ENCODE measurements at places on chromosomes 16 and 17.

DNA sequence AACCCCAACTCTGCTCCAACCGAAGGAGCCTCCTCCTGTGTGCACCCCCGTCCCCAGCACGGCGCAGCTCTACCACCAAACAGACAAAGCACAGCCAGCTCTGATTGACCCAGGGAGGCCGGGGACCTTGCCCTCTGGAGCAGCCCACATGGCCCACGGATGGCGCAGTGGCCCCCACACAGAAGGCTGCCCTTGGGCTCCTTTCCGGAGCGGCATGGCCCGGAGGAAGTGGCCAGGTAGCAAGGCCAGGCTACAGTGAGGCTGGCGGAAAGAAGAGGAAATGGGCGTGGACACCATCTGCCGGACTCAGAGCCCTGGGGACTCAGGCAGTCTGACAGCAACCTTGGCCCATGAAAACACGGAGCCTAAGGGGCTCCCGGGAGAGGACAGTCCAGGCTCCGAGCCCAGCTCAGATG is 19.9 kb upstream of the ZC3H18 start:
- no peak overlapping the region for H3K27ac ChIP-seq
- H3K4me3 ChIP-seq: no peak overlapping the region
- no peaks in the 10 kb centered on the region for H3K36me3 ChIP-seq

DNA sequence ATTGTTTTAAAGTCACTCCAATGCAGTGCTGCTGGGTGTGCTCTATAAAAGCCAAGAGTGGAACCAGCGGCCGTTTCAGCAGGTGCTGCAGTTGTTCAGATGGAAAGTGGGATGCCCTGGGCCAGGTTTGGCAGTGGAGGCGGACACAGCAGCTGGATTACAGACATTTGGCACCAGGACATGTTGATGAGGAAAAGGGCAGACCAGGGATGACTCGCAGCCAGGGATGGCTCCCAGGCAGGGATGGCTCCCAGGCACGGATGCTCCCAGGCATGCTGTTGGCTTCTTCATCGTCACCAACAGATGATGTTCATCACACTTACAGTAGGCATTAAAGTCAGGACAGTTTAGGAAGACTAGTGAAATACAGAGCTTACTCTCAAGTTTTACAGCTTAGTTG is 10.0 kb downstream of the GAN start:
- no peak for ATAC-seq

DNA sequence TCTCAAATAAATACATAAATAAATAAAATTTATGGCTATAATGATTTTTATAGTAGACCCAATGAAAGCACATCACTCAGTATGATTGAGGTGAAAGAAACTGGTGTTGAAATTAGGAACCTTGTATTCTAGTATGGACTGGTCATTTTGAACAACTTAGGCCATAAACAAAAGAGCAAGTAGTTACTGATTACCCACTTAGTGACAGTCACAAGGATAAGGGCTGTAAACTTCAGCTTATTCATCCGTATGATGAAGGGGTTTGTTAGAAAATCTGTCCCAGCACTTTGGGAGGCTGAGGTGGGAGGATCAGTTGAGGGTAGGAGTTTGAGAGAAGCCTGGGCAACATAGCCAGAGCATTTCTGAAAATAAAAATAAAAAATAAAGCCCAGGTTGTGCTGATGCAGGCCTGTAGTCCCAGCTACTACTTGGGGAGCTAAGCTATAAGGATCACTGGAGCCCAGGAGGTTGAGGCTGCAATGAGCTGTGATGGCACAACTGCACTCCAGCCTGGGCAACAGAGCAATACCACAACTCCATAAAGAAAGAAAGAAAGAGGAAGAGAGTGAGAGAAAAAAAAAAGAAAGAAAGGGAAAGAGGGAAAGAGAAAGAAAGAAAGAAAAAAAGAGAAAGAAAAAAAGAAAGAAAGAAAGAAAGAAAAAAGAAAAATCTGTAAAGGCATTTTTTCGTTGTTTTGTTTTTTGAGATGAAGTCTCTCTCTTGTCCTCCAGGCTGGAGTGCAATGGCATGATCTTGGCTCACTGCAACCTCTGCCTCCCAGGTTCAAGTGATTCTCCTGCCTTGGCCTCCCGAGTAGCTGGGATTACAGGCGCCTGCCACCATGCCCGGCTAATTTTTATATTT is 4.2 kb upstream of the SPAG9 start:
- H3K27me3 ChIP-seq: no peaks in the 10 kb centered on the region
- H3K27ac ChIP-seq: no peak overlapping the region
- no peaks in the 10 kb centered on the region for H3K36me3 ChIP-seq
- no peak for ATAC-seq
- peaks cover 26% of the 10 kb centered on the region for H3K4me1 ChIP-seq

DNA sequence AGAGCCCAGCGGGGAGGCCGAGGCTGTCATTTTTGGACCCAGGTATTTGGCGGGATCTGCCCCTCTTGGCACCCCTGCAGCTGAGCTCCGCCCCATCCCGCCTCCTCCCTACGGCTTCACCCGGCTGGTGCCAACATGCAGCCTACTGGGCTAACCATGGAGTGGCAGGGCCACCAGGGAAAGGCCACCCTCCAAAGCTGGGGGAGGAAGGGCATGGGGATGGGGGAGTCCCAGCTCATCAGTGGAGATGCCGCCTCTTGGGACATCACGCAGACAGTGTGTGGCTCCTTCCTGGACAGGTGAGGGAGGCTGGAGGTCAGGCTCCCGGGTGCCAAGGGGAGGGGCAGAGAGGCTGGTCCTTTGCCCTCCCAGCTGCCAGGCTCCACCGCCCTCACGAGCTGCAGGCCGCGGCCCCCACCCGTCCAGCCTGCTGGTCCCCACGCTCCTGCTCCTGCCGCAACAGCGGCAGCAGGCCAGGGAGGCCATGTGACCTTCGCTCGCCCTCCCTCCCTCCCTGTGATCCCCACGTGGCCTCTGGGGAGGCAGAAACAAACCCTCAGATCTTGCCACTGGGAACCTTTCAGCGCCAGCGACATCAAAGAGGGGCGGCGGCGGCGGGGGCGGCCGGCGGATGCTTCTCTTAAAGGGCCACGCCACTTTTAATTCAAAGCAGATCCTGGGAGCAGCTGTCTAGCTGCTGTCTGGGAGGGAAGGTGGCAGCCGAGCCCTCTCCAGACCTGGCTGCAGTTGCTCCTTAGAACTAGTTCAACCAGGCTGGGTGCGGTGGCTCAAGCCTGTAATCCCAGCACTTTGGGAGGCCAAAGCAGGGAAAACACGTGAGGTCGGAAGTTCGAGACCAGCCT is 6.8 kb upstream of the NOTUM start:
- peaks cover 19% of the 10 kb centered on the region for H3K4me1 ChIP-seq
- H3K27ac ChIP-seq: peak overlapping the region; percentile 71
- peaks cover 18% of the 10 kb centered on the region for H3K27me3 ChIP-seq

- H3K4me3 ChIP-seq: no peak overlapping the region
- H3K27me3 ChIP-seq: peaks cover 11% of the 10 kb centered on the region
- H3K36me3 ChIP-seq: no peaks in the 10 kb centered on the region
These were observed 620 bp upstream of the VWA3A start for GRCh38 chr16:22091721-22092120.
